ENCODE measurements at places on chromosomes 7 and 10. TPM values are rescaled to one million over a fixed set of nuclear protein-coding genes. Genes with fewer than 3 reads are reported as not detected.

The ANKRD7 gene
- total RNA-seq: not detected

DNA sequence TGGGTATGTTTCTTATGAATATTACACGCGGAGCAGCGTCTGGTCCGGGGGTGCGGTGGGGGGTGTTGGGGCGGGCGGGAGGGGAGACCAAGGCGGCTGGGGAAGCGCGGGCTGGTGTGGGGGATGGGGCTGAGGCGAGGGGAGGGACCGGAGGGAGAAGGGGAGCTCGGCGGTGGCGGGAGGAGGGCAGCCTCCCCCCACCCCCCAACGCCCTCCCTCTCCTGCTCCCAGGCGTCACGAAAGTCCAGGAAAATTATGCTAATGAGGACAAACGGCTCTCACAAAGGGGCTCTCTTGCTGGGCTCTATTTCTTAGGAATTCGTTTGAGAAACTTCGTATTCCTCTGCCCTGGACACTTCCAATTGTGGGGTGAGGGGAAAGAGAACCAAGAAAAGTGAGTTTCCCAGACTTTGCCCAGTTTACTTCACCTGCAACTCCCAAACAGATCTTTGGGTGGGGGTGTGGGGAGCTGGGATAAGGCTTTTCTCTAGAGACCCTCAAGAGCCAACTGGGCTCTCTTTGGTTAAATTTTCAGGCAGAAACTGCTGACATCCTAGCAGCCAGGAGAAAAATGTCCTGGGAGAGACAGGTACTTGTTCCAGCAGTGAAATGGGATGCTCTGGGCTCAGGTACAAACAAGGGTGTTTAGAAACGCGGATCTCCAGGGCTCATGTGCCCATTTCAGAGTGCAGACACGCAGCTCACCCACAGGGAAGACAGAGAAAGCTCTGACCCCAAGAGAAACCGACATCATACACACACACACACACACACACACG lies 11.7 kb upstream of the HOXA2 start:
- no peak overlapping the region for H3K4me3 ChIP-seq
- H3K27me3 ChIP-seq: no peaks in the 10 kb centered on the region
- H3K4me1 ChIP-seq: no peaks in the 10 kb centered on the region
- H3K36me3 ChIP-seq: no peaks in the 10 kb centered on the region

DNA sequence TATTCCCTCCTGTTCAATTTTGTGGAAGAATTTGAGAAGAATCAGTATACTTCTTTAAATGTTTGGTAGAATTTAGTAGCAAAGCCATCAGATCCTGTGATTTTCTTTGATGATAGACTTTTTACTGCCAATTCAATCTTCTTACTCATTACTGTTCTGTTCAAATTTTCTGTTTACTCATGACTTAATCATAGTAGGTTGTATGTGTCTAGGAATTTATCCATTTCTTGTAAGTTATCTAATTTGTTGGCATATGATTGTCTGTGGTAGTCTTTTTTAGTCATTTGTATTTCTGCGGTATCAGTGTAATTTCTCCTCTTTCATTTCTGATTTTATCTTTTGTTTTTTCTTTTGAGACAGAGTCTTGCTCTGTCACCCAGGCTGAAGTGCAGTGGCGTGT lies 87.4 kb downstream of the CCDC3 start:
- no peak for DNase-seq
- H3K4me1 ChIP-seq: no peaks in the 10 kb centered on the region
- H3K4me3 ChIP-seq: no peak overlapping the region
- no peak overlapping the region for H3K27ac ChIP-seq

DNA sequence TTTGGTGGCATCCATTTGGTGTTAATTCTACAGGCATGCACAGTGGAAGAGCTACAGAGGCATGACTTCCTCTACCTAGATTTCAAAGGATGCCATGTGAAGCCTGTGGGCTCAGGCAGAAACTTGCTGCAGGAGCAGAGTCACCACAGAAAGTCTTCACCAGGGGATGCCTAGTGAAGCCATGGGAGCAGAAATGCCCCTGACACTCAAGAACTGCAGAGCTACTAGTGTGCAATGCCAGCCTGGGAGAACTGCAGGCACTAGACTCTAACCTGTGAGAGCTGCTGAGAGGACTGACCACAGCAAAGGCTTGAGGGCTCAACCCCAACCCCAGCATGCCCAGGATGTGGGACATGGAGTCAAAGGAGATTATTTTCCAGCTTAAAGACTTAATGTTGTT lies 3.9 kb downstream of the OR9A2 start:
- DNase-seq: no peak
- no peaks in the 10 kb centered on the region for H3K4me1 ChIP-seq
- no peaks in the 10 kb centered on the region for H3K36me3 ChIP-seq
- H3K4me3 ChIP-seq: no peak overlapping the region
- no peaks in the 10 kb centered on the region for H3K27me3 ChIP-seq
- no peak overlapping the region for H3K27ac ChIP-seq

DNA sequence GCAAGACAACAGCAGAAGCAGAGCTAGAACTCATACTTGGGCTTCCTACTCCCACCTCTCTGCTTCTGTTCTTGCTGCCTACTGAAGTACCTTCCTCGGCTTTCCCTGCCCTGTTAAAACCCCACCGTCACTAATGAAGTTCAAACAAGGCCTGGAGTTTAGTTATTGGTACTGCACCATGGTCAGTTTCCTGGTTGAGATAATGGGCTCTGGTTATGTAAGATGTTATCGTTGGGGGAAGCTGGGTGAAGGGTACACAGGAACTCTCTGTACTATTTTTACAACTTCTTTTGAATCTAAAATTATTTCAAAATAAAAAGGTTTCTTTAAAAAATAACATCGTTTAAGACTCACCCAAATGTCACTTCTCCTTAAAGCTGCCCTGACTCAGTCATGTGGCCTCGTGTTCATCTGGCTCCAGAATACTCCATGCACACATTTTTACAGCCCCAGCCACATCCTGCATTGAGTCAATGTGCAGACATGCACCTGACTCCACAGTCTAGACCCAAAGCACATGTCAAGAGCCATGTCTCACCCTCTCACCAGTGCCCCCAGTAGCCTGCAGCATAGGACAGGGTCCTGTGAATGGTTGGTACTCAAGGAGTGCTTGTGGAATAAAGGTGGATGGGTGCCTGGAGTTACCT lies 36.9 kb upstream of the AQP1 start:
- no peaks in the 10 kb centered on the region for H3K36me3 ChIP-seq
- no peak overlapping the region for H3K4me3 ChIP-seq
- DNase-seq: no peak

DNA sequence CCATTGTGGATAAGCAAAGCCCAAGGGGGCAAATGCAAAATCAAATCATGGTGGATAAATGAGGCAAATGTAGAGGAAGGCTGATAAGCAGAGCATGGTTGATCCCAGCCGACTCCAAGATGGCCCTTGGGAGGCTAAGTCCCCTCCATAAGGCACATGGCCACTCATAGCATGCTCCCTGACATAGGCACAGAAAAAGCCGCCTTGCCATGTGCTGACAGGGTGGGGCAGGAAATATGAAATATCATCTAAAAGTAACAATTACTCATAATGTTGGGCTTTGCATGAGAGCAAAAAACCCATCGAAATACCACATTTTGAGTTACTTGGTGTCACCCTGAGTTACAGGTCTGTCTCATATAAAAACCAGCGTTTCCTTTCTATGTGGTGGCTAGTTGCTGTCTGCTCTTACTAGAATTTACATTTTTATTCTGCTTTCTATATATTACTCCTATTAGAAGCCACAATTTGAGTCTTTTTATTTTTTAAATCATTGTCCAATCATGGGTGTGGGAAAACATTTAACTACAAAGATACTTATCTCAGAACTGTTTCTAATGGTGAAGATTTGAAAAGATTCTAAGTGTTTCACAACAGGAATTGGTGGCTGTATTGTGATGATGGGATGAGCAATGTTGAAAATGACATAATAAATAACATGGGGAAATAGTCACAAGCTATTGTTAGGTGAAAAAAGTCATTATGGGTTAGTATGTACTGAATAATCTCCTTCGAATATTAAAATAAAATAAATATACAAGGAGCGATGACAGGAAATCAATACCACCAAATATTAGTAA lies 102.7 kb downstream of the CUBN start:
- peaks cover 87% of the 10 kb centered on the region for H3K4me1 ChIP-seq
- DNase-seq: peak; percentile 85
- H3K4me3 ChIP-seq: no peak overlapping the region
- H3K36me3 ChIP-seq: no peaks in the 10 kb centered on the region
- peak overlapping the region; percentile 88 for H3K27ac ChIP-seq
- no peaks in the 10 kb centered on the region for H3K27me3 ChIP-seq

The TBRG4 gene
- 129 TPM for total RNA-seq

GRCh38 chr7:146960773-146961391 lies 844.3 kb downstream of the CNTNAP2 start:
- no peak overlapping the region for H3K4me3 ChIP-seq
- no peaks in the 10 kb centered on the region for H3K27me3 ChIP-seq
- H3K4me1 ChIP-seq: no peaks in the 10 kb centered on the region
- no peak overlapping the region for H3K27ac ChIP-seq
- DNase-seq: no peak
- H3K36me3 ChIP-seq: no peaks in the 10 kb centered on the region

The RBP3 gene
- total RNA-seq: not detected

- H3K4me1 ChIP-seq: peaks cover 11% of the 10 kb centered on the region
- no peaks in the 10 kb centered on the region for H3K27me3 ChIP-seq
- no peak overlapping the region for H3K27ac ChIP-seq
- DNase-seq: no peak
- H3K36me3 ChIP-seq: no peaks in the 10 kb centered on the region
- H3K4me3 ChIP-seq: no peak overlapping the region
These were observed 5.7 kb downstream of the PANK1 start for GRCh38 chr10:89639326-89639725.
